ENCODE measurements at places on chromosomes 6 and 20. TPM values are rescaled to one million over a fixed set of nuclear protein-coding genes. Genes with fewer than 3 reads are reported as not detected.

DNA sequence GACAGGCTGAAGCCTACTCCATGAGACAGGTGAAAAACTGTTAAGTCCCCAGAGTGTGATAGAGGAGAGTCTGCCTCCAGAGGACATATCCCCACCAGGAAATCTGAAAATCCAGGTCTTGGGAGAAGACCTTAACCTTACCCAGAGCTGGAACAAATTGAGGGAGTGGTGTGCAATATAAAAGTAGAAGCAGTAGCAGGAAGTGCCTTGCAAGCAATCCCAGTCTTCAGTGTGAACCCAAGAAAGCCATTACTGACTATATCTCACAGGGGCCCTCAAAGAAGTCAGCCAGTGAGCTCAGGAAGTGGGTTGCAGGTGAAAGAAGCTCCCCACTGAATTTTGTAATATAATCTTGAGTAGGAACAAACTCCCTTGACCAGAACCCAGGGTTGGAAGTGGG is 41.9 kb upstream of the PKIB start:
- DNase-seq = no peak

The TRMT6 gene
- total RNA-seq = 11.5 TPM

DNA sequence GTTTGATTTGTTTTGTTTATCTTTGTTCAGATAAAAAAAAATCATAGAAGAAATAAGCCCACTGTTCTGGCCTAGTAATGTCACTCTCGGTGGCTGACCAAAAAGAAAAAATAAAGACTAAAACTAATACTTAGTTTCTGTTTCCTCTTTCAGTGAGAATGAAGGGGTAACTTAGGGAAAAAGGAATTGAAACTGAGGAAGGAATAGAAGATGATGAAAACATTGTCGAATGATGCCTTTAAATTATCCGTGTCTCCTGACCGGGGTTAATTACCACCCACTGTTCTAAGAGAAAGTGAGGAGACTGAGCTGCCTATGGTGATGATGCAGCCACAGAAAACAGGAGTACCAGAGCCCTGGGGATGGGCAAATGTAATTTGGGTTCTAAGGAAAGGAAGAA is 73.1 kb downstream of the PTCHD4 start:
- DNase-seq = no peak

- no peak for DNase-seq
Measured at GRCh38 chr6:22928775-22929174, 359.4 kb downstream of the HDGFL1 start.

The USP49 gene
- 2.4 TPM for total RNA-seq

DNA sequence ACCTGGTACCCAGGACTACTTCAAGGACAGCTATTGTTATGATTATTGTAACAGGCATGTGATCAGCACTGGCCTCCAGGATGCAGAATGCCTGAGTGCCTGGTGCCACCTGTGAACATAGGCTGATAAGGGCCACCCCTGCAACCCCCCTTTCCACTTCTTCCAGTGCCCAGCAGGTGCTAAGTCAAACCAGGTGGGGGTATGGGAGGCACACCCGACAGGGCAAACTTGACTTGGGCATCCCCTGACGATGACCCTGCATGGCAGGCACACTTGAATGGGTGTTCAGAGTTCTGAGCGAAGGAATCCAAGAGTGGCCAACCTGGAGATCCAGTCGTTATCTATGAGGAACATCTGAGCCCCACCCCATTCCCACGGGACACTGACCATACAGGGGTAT is 3.4 kb downstream of the ADA start:
- DNase-seq = no peak

The SH3BGRL2 gene
- total RNA-seq = 5.2 TPM

The SRMS gene
- total RNA-seq = not detected

The ADGRF1 gene
- 0.23 TPM for total RNA-seq

The GDAP1L1 gene
- 0.49 TPM for total RNA-seq

GRCh38 chr20:33127422-33128097 is 40.4 kb upstream of the BPIFA2 start:
- DNase-seq = no peak

- peak; percentile 84 for DNase-seq
Measured at GRCh38 chr20:50762435-50763220, 31.2 kb downstream of the PARD6B start.

The GRIK2 gene
- total RNA-seq = 6.7 TPM

- no peak for DNase-seq
Measured at GRCh38 chr20:36311141-36311853, 5.2 kb downstream of the DLGAP4 start.

All from heart left ventricle (tissue), 16 donors.